ENCODE measurements at places on chromosomes 7 and 10.

DNA sequence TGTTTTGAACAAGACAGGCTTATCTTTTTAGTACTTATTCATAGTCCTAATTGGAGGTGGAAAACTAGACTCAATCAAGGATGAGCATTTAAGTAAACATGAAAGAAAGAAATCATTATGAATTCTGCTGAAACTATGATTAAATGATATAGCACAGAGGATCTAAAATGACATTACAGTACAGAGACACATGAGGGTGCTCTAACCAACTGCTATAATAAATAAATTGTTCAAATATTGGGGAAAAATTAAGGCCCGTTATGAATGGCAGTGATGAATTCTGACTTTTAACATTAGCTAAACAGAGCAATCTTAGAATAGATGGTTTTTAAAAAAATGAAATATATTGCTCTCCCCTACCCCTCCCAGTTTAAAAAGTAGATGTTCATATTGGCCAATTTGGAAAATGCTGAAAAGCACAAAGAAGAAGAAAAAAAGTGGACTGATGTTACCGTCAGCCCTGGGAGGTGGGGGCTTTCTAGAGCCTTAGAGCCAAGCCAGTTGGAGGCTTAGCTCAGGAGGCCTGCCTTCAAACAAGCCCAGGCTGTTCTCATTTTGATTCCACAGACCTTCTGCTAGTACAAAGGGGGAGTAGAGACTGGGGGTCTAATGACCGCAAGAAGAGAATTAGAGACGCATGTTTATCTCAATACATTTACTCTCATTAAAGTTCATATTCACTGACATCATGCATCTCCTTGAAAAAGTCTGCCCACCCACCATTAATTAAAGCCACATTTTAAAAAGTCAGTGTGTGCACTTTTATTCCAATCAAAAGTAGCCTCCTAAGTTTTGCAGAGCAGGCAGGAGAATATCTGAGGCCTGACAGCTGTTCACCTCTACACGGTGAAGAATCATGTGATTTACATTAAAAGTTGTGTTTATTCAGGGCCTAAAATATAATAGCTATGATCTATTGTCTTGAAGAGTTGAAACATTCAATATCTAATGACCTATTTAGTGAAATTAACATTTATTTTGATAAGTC, 10.0 kb downstream of the WNT2 start:
- DNase-seq, result no peak

DNA sequence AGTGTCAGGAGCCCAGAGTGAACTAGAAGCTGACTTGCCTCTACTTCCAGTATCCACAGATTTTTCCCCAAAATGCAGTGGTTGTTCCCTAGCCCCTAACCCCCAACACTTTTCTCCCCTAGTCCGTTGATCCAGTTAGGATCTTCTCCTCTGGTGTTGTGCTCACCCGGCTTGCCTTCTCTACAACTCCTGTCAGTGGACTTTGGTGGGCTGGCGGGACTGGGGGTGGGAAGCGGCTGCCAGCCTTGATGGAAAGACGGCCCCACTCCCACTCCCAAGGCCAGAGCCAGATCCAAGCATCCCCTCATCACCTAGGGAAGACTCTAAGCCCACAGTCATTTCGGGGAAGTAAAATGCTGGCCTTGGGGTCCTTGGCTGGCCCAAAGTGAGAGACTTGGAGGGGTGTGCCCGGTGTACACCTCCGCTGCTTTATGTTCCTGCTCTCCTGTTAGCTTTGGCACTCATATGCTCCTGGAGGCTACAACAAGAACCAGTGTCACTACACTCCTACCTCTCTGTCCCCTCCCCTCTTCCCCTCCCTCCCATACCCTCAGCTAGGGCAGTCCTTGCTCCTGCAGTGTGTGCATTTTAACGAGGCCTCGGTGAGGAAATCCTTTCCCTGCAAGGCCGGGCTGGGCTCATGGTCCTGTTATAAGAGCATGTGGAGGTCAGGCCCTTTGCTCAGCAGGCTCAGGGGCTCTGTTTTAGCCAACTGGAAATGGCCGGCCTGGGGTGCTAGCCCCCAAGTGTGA, 930 bp upstream of the HOXA10 start:
- no peak for DNase-seq

- no peak for DNase-seq
These were observed 151.5 kb downstream of the GLI3 start for GRCh38 chr7:42085531-42085930.

GRCh38 chr10:131933696-131934086, 32.9 kb downstream of the PPP2R2D start:
- no peak for DNase-seq

GRCh38 chr10:28241741-28242399, 61.0 kb downstream of the MPP7 start:
- DNase-seq, result no peak

GRCh38 chr10:75538144-75538543, 106.7 kb downstream of the LRMDA start:
- DNase-seq, result no peak

DNA sequence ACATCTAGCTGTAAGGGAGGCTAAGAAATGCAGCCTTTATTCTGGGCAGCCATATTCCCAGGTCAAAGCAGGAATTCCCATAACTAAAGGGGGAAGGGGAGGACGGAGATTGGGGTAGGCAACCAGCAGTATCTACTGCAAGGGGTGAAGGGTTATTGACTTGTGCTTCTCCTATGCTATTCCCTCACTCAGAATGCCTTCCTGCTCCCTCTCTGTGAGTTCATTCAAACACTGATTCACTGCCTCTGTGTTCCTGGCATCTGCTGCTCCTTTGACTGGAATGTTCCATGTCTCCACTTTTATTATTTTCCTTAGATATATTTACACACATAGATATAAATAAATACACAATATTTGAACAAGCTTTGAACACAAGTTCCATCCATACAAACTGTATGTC, 11.1 kb downstream of the HTR7 start:
- DNase-seq, result no peak

GRCh38 chr10:63703113-63703670, 182.0 kb downstream of the REEP3 start:
- no peak for DNase-seq
